Renal cortical epithelial cell (primary cell): ENCODE measurements at places on chromosomes 6 and 20.

DNA sequence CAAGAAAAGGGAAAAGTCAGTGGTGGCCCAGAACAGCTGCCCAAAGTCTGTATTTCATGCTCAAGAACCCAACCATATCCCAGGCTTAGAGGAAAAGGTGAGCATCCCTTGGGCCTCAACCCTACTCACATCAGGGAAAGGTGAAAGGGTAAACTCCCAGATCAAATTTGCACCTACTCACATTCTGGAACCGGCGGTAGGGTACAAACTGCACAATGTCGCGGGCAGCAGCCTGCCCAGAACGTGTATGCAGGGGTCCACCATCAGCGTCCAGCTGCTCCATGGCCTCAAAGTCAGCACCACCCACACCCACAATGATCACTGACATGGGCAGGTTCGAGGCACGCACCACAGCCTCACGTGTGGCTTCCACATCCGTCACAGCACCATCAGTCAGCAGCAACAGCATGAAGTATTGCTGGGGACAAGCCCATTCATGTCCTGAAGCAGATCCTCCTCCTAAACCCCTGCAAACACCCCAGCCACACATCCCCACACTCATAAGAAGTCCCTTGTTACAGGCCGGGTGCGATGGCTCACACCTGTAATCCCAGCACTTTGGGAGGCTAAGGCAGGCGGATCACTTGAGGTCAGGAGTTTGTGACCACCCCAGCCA lies 10.9 kb downstream of the SPAG4 start:
- no peak for DNase-seq

- DNase-seq: no peak
Observed at GRCh38 chr6:137488150-137489045, 5.8 kb downstream of the OLIG3 start.

DNA sequence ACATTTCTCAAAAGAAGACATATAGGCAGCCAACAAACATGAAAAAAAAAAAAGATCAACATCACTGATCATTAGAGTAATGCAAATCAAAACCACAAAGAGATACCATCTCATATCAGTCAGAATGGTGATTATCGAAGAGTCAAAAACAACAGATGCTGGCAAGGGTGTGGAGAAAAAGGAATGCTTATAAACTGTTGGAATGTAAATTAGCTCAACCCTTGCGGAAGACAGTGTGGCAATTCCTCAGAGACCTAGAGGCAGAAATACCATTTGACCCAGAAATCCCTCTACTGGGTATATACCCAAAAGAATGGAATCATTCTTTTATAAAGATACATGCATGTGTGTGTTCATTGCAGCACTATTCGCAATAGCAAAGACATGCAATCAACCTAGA lies 303.8 kb upstream of the THEMIS start:
- no peak for DNase-seq

DNA sequence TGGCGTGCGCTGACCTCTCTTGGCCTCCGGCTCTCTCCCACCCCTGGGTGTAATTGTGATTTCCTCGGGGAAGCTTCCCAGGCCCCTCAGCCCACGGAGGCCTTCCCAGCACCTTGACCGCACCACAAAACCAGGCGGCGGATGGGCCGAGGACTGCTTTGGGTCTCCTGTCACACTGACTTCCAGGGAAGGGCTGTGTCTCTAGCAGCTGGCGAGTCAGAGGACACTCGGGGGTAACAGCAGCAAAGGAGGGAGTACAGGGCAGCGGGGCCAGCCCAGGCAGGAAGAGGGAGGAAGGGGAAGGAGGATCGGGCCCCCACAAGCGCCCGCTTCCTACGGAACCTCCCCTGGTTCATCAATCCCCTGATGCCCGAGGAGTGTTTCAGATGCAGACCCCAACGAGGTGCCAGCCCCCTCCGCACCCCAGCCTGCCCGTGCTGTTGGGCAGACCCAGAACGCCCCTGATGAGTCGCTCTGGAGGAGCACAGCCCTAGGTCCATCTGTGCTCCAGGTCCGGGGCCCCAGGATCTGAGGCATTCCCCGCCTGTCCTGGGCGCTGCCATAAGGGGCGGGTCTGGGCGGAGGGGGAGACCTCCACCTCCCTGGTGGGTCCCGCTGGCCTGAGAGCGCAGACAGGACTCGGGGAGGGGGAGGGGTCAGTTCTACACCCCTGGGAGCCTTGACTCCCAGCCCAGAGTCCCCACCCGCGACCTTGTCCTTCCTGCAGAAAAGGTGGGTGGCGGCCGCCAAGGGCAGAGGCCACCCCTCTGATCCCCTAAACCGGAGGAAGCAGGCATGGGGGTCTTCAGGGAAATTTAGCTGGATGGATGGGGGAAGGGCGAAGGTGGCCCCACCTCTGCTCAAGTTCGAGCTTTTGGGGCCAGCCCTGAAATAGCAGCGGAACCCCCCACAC lies 956 bp downstream of the CHRNA4 start:
- no peak for DNase-seq

- no peak for DNase-seq
Observed at GRCh38 chr20:21513881-21514540, at the start of gene NKX2-2. Gene NKX2-2 (minus strand): TSS chr20:21514064. CDS start chr20:21513669, 395 bp downstream.

DNA sequence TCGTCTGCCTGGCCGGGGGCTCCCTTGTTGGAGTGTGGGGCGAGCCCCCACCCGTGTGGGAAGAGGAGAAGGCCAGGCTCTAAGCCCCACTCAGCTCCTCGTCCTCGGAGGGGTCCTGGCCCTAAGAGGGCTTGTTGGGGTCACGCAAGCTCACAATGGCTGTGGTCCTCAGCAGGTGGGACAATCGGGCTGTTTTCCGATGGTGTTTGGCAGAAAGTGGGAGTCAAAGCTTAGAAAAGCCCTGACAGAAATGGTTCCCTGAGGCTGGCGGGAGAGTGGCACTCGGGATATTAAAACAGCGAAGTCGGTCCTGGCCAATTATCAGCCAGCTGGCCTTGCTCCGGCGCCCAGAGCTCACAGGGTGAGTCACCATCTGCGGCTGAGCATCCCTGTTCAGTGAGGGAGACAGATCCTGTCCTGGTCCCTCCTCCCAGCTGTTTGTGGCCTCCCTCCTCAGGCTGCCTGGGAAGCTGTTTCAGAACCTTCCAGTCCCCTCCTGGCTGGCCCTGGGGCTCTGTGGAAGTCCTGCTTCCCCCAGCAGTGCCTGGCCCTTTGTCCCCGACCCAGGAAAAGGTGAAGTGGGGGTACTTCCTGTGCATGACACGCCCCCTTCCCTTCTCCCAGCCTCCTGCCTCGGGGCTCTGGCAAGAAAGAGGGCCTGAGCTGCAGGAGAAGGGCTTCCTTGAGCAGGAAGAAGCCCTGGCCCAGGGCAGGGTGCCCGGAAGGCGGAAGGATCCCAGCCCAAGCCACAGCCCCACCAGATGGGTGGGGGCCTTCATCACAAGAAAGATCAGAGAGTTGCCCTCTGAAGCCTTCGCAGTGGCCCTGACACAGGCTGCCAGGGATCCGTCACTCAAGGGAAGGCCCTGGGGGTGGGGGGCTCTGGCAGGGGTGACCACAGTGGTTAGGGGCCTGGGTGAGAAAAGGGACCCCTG lies 53.6 kb upstream of the BHLHE23 start:
- peak; percentile 15 for DNase-seq

DNA sequence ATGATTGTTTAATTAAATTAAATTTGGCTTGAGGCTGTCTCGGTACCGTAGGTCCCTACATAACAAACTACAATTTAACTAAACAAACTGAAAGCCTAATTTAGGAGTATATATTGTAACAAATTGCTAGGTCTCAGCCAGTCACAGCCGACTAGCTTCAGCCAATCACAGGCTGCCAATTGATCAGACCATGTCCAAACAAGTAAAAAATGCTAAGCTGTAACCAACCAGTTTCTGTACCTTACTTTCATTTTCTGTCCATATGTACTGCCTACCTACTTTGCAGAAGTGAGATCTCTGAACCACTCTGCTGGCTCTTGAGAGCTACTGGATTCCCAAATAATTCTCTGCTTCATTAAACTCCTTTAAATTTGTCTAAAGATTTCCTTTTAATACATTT lies 648.0 kb upstream of the GJE1 start:
- peak; percentile 26 for DNase-seq

DNA sequence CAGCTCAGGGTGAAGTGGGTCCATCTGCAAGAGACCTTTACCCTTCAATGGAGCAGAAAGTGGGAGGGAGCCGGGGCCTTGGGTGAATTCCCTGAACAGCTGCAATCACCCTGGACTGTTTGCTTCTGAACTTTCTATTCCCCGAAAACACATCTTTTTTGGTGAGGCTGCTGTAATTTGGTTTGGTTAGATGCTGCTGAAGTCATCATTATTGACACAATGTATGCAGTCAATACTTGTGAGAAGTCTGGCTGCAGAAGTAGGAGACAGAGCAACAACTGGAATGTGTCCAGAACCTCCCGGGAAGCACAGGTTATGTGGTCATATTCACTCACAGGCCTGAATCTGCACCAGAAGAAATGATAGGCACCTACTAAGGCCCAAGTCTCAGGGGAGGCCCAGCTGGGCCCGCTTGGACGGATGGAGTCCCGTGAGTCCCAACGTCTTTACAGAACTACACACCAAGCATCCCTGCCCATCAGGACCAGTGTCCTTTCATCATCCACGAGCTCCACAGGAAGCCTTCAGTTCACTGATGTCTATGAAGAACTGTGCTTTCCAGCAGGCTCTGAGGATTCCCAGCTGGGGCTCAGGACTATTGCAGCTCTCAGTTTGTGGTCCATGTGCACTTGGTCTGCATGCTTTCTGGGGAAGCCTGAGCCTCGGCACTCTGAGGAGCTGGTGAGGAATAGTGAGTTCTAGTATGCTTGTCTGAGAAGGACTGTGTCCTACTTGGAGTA lies 177.6 kb downstream of the THBS2 start:
- no peak for DNase-seq

GRCh38 chr6:30814146-30815040 lies 69.9 kb upstream of the DDR1 start:
- peak; percentile 82 for DNase-seq

GRCh38 chr6:44624936-44625573 lies 237.5 kb downstream of the CDC5L start:
- DNase-seq: no peak

DNA sequence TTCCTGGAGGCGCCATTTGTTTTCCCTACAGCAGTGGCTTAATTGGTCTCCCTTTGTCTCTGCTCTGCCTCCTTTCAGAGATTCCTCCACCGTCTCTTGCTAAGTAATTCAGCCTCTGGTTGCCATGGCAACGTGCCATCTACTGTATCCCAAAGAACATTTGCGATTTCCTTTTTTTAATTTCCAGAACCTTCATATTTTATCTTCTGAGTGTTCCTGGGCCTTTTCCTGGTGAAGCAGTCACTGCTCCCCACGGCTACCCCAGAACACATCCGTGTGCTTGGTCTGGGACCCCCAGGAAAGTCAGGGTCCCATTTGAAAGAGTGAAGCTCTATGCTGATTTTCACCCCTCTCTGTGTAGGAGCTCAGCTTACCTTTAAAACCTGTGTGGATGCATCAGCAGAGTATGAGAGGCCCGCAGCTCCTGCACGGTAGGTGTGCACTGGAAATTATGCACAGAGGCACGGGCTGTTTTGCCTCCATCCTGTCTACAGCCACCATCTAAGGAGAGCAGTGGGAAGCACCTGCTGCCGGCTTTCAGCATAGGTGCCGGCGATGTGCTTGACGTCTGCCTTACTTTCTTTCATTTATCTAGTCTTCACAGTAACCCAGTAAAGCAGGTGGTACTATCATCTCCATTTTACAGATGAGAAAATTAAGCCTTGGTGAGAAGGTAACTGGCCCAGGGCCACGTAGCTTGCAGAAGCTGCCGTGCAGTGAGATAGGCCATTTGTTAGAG lies 122.8 kb downstream of the SYCP2 start:
- no peak for DNase-seq

- peak; percentile 36 for DNase-seq
Observed at GRCh38 chr20:1301031-1301529, 27.9 kb downstream of the SDCBP2 start.

DNA sequence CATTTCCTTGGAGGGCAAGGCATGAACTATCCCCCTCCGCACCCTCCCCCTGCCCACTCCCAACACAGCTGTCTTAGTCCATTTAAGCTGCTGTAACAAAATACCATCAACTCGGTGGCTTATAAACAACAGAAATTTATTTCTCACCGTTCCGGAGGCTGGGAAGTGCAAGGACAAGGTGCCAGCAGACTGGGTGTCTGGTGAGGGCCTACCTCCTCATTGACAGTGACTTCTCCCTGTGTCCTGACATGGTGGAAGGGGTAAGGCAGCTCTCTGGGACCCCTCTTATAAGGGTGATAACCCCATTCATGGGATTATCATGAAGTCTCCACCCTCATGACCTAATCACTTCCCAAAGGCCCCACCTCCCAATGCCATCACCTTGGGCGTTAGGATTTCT lies 114.3 kb upstream of the MAFB start:
- no peak for DNase-seq

- DNase-seq: peak; percentile 59
Observed at GRCh38 chr20:25178563-25179438, 16.7 kb upstream of the ENTPD6 start.

DNA sequence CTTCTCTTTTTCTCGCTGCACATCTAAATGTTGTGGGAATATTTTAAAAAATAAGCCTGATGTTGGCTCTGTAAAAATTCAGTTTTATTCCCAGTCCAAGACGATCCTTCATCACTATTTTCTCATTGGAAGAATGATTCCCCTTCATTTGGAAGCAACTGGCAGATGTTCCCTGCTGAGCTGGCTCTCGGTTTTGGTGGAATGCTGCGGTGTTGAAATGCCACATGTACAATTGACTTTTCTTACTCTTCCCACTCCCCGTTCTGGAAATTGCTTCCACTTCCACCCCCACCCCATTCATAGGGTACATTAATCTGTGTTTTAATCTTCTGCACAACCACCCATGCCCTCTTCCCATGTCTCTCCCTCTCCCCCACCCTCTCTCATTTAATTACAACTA lies 496.3 kb upstream of the MAP3K7 start:
- DNase-seq: no peak

- DNase-seq: no peak
Observed at GRCh38 chr6:74654296-74654695, 551.6 kb downstream of the COL12A1 start.

DNA sequence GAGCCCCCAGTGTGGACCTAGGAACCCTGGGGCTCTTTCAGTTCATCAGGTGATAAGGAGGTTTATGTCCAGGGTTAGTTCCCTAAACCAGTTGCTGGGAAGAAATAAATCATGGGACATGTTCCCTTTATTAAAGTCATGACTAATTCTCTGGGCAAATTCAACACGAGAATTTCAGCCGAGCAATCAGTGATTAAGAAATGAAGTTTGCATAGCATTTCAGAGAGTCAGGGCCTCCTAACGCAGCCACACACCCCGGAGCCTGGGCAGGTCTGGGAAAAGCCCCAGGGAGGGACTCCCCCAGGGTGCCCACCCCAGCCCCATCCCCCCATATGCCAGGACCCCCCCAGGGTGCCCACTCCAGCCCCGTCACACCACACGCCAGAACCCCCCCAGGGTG lies 20.1 kb downstream of the SLCO4A1 start:
- peak; percentile 60 for DNase-seq

GRCh38 chr20:63903796-63904561 lies 9.1 kb downstream of the DNAJC5 start:
- no peak for DNase-seq
